ENCODE measurements at places on chromosomes 3 and 15.

DNA sequence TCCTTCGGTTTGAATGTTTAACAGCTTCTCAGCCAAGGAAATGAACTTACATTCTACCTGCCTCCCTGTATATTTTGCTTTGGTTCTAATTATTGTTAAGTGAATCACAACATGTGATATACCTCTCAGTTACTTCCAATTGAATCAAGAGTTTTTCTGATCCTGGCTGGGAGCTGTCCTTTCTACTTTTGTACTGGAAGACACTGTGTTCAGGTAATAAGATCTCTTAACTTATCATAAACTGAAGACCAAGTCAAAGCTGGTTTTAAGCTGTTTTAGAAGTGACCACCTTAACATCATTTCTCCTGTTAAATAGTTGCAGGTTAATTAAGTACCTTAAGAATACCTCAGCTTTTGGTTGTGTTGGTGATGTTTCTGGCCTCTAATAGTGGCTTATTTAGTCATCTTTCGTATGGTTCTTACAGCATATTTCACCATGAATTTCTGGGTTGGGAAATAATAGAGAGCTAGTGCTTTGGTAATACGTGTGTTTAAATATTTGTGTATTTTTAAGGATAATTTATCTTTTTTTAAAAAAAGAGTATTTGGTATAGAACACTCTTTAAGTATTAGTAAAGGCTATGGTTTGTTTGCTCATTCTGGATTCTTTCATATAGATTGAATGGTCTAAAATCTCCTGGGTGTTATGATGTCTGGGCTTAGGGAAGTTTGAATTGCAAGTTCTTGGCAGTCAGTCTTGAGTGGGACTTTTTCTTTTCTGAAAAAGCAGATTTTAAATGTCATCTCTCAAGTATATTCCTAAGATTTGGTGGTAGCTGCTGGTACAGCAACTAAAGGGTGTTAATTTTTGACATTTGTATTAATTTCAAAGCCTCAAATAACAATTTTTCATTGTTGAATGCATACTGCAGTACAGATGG lies 1.6 kb downstream of the RAB8B start:
- DNase-seq = no peak

GRCh38 chr3:183438735-183439134 lies 10.3 kb upstream of the MCF2L2 start:
- DNase-seq = no peak

DNA sequence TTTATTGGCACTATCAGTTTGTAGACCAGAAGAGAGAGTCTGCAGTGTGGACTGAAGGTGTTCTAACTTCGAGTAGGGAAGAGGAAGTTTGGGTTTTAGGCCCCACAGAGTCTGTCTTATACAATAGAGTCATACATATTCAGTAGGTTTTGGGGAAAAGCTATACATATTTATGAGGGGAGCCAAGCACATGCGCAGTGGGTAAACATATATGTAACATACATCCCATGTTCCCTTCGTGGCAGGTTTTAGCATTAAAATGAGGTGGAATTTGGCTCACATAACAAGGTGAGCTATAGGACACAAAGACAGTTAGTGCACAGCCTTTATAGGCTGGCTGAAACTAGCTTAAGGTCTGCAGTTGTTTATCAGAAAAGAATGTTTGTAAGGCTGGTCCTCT lies 4.9 kb downstream of the GALK2 start:
- no peak for DNase-seq

GRCh38 chr15:85706779-85707518 lies 87.8 kb downstream of the KLHL25 start:
- DNase-seq = peak; percentile 63

- no peak for DNase-seq
Observed at GRCh38 chr15:75178171-75178937, 23.3 kb upstream of the C15orf39 start.
